Femur (tissue), 1 donor: ENCODE measurements at places on chromosomes 16 and 17.

DNA sequence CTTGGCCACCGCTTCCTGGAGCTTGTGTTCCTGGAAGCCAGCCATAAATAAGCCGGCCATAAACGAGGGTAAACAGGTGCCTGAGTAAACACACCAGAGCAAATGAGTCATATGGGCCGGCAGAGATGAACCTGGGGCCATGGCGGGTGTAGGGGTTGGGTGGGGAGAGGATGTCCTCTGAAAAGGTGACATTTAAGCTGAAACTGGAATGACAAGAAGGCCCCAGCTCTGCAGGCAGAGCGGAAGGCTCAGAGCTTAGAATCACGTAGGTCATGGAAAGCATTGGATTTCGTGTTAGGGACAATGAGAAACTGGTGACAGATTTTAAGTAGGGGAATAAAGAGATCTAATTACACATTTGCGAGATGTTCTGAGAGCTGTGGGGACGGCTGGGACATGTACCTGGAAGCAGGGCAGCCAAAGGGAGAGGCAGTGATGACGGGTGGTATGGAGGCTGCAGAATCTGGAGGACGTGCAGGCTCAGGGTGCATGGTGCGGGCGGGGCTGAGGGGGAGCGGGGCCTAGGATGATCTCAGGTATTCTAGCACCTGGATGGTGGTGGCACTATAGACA lies 8.1 kb upstream of the DNASE1 start:
- DNase-seq: no peak

GRCh38 chr16:88722784-88723506 lies 16.6 kb downstream of the CTU2 start:
- no peak for DNase-seq

GRCh38 chr17:82228842-82229697 lies at the start of gene SLC16A3:
TSS of gene SLC16A3 (plus strand) at chr17:82229042. CDS start at chr17:82236009, 6,967 bp downstream.
- peak; percentile 79 for DNase-seq

DNA sequence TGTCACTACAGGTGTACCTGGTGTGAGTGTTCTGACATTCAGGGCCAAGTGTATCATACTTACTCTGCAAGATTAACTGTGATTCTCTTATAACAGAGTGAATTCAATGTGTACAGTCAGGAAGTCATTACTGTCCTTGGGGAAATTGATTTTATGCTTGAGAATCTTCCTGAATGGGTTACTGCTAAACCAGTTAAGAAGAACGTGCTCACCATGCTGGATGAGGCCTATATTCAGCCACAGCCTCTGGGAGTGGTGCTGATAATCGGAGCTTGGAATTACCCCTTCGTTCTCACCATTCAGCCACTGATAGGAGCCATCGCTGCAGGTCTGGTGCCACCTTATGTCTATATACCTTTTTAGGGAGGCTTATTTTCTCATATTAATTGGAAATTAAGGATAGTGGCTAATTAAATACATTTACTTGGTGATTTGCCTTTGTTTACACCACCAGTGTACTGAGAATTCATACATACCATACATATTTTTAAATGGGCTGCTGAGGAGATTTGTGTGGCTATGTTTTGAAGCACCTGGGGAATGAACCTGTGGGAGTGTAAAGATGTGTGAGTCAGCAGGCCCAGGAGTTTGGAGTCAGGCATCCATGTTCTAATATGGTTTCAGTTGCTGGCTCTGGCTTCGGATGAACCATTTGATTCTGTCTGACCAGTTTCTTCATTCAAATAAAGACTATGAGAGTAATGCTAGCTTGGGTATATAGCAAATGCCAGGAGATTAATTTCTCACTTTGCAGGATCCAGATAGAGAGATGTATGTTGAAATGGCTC lies 3.1 kb downstream of the ALDH3A2 start:
- no peak for DNase-seq

DNA sequence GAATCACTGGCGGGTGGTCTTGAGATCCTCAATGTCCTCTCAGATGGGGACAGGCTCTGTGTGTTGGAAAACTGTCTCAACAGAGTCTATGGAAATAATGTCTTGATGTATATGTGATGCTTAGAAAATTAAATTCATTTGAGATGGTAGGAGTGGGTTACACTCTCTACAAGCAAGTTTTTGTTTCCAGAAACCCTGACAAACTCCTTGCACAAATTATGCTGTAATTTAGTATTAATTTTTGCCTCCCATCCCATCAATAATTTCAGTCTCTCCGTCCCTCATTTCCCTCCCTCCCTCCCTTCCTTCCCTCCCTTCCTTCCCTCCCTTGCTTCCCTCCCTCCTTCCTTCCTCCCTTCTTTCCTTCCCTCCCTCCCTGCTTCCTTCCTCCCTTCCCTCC lies 488.0 kb upstream of the C16orf82 start:
- no peak for DNase-seq

GRCh38 chr17:78839762-78840529 lies 668 bp downstream of the USP36 start:
- peak; percentile 68 for DNase-seq

GRCh38 chr16:24610416-24610755 lies 71.0 kb downstream of the RBBP6 start:
- peak; percentile 24 for DNase-seq

DNA sequence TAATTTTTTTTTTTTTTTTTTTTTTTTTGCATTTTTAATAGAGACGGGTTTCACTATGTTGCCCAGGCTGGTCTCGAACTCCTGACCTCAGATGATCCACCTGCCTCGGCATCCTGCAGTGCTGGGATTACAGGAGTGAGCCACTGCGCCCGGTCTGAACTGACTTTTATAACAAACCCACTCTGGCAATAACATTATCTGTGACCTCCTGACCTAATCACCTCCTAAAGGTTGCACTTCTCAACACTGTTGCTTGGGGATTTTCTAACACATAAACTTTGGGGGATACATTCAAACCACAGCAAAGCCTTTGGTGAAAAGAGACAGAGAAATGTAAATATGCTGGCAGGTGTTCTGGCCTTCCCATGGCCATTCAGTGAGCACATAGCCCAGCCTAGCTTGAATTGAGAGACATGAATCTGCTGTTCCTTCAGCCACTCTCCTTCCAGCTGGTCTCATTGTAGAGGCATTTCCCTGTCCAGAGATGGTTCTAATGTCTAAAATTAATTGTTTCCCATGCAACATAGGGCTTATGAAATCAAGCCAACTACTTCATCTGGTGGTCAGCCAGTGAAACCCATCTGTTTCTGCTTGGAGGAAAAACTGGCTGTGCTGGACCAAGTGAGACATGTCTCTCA lies 28.3 kb downstream of the LYRM1 start:
- no peak for DNase-seq

GRCh38 chr17:15364615-15365014 lies 23.2 kb upstream of the TEKT3 start:
- no peak for DNase-seq

DNA sequence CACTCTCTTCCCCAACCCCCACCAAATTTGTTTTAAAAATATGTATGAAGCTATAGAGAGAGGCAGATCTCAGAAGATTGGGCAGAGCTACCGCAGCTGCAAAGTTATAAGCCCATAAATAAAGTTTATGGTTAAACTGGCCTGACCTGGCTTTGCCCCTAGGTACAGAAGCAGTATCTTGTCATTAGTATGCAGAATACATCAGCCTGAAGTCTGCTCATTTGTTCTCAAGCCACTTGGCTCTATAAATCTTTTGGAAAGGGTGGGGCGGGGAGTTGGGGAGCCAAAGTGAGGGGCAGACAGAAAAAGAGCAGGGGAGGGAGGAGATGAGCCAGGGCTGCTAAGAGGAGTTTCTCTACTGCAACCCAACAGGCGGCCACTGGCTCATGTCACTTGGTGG lies 113.2 kb downstream of the SOX9 start:
- DNase-seq: no peak

DNA sequence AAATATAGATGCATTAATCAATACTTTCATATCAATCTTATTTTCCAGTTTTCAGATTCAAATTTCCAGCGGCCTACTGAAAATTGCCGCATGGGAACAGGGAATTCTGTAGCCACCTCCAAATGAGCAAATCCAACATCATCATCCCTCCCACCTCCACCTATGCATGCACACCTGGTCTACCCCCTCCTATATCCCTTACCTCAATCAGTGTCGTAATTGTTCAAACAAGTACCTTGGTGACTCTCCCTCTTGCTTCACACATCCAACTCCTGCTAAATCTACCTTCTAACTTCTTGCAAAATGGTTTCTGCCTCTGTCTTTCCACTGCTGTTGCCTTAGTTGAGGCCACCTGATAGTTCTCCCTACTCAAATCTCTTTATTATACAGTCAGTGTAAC lies 160.1 kb downstream of the SOX9 start:
- no peak for DNase-seq

GRCh38 chr17:28261219-28261618 lies 57.8 kb upstream of the TMEM97 start:
- DNase-seq: no peak

- DNase-seq: no peak
These were observed 84.4 kb downstream of the OR1D5 start for GRCh38 chr17:2978991-2979390.

GRCh38 chr17:83183951-83184506 lies 104.6 kb downstream of the METRNL start:
- DNase-seq: peak; percentile 14

GRCh38 chr16:60166111-60166510 lies 1432.0 kb upstream of the GOT2 start:
- no peak for DNase-seq

DNA sequence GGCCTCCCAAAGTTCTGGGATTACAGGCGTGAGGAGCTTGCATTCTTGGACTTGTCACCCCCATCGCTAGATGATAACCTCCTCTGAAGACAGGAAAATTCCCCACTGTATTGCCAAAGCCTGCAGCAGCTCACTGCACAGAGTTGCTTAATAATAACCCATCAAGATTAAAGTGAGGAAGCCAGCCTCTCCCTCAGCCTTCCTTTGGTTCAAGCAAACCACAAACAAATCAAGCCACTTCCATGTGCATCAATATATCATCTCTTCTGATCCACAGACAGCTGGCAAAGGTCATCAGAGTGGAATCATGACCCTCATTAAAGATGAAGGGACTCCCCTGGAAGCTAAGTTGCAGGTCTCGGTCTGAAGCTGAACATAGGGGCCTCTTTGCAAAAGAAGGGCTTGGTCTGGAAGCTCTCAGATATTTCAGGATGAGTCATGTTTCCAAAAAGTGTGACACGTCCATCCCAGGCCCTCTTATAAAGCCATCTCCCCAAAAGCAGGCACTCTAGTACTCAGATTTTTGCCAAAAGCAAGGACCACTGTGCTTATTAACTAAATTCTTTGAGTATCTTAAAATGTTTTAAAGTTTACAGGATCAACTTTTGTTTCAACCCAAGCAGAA lies 4.8 kb downstream of the EMP2 start:
- no peak for DNase-seq

- no peak for DNase-seq
These were observed 8.5 kb downstream of the G6PC1 start for GRCh38 chr17:42908872-42909700.

DNA sequence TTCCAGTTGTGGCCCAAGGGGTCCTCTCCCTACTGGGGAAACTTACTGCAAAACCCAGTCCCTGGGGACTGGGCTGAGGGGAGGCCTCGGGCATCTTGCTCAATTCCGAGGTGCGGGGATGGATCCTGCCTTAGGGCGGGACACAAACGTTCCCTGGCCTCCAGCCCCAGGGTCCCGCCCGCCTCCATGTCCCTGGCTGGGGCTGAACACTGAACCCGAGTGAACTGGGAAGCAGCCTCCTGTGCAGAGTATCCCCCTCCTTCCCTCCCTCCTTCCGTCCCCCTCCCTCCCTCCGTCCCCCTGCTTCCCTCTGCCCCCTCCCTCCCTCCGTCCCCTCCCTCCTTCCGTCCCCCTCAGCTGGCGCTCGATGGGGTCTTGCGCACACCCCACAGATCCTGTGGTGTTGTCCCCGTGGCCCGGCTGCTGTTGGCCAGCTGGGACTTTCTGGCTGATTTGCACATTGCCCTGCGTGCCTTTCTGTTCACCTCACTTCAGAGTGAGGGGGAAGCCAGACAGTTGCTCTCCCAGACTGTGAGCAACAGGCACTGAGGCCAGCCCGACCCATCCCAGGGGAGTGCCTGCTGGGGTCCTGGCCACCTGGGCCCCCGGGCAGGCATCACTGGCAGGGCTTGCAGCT lies 5.5 kb downstream of the TRAF7 start:
- DNase-seq: no peak

GRCh38 chr17:82630212-82630611 lies 18.0 kb downstream of the WDR45B start:
- DNase-seq: no peak

- no peak for DNase-seq
These were observed 2.5 kb downstream of the RANBP10 start for GRCh38 chr16:67803894-67804293.

DNA sequence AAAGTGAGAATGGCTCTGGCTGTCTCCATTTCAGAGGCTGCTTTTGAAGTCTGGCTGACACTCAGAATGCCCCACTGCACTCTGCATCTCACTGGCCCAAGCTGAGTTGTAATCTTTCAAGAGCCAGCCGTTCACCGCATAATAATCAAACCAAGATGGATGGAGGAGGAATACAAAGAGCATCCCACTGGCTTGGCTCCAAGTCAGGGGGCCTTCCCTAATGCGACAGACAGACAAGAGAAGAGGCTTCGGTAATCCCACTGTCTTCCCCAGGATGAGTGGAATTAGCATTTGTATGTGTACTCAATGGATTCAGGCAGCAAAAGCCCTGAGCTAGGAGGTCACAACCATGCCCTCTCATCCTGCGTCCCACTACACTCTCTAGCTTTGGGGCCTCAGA lies 68.0 kb downstream of the CBLN1 start:
- no peak for DNase-seq

- no peak for DNase-seq
These were observed 2.3 kb downstream of the TP53 start for GRCh38 chr17:7684851-7685532.

DNA sequence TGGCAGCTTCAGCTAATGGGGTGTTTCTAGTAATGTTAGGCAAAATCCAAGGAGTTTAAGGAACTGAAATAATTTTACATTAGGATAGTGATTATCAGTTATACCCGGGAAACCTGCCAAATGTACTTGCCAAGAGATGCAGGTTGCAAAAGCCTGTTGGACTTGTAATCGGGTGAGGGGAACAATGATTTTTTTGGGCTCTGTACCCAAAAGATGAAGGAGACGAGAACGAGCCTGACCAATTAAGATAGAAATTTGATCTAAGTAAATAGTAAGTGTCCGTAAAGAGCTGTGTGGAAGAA lies 56.3 kb upstream of the ARL4D start:
- DNase-seq: no peak

DNA sequence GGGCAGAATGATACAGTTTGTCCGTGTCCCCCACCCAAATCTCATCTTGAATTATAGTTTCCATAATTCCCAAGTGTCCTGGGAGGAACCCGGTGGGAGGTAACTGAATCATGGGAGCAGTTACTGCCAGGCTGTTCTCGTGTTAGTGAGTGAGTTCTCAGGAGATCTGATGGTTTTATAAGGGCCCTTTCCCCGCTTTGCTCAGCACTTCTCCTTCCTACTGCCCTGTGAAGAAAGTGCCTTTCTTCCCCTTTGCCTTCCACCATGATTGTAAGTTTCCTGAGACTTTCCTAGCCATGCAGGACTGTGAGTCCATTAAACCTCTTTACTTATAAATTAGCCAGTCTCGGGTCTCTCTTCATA lies 28.9 kb upstream of the SEC14L1 start:
- DNase-seq: no peak
